Activated effector memory CD4-positive, alpha-beta T cell treated with anti-CD3 and anti-CD28 coated beads, Interleukin-2, amount 50 U/mL, for 16 hours (primary cell): ENCODE measurements at places on chromosomes 6 and 20.

- DNase-seq = no peak
These were observed 52.2 kb downstream of the FKBP1C start for GRCh38 chr6:63263444-63263843.

DNA sequence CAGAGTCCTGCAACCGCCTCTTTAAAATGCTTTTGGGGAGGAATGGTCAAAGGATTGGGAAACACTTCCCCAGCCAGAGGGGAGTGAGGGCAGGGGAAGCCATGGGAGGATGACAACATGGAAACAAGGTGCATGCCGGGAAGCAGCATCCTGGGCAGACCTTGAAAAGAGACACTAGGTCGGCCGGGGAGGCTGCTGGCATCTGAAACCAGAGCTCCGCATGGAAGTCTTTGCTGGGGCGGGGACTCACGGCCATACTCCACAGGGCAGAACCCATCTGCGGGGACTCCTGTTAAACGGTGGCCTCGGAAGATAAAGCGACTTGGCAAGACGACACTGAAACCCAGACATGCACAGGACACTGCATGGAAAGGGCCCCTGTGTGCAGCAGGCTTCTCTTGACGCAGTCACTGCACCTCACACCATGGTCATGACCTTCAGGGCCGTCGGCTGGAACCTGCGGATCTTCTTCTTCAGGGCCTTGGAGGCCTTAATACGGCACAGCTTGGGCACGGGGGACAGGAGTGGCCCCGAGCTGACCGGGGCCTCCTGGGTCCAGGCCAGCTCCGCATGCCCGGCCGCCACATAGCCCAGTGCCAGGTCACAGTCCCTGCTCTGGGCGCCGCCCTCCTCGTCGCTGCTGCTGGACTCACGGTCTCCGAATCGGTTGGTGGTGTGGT, 12.4 kb downstream of the DACT2 start:
- no peak for DNase-seq

GRCh38 chr20:50194831-50195523, 4.3 kb downstream of the CEBPB start:
- no peak for DNase-seq

DNA sequence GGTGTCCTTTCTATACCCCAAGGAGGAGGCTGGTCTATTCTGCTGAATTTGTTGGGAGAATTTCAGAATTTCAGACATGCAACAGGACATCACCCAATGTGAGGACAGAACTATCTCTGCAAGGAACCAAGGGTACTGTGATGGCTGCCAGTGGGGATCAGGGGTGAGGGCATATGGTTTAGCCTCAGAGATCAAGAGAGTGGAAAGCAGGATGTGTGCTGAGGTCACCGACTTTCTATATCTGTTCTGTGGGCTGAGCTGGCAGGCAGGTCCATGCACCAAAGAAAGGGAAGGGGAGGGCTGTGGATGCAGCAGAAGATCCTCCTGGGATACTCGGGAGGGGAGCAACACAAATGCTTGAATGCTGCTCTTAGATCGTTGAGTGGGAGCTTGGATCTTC, 28.8 kb downstream of the MYT1 start:
- DNase-seq = no peak

DNA sequence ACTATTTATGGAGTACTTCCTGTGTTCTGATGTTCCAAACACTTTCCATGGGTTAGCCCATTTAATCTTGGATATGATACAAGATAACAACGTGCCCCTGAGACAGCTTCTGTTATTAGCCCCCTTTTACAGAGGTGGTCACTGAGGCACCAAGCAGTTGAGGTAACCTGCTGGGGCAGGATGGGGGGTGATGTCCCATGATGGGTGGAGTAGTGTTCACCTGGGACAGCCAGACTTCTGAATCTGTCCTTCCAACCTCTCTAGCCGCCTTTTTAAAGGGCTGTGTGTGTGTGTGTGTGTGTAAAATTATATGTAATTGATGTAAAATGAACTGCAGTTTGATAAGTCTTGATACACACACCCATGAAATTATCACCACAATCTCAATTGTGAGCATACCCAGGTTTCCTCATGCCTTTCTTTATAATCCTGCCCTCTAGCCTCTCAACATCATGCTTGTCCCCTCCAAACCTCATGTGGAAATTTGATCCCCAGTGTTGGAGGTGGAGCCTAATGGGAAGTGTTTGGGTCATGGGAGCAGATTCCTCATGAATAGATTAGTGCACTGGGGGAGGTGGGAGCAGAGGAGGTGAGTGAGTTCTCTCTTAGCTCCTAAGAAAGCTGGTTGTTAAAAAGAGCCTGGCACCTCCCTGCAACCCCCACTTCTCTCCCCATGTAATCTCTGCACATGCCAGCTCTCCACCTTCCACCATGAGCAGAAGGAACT, 39.2 kb downstream of the PLAGL2 start:
- peak; percentile 8 for DNase-seq

- DNase-seq = no peak
These were observed 57.8 kb downstream of the IL22RA2 start for GRCh38 chr6:137115658-137116057.

- DNase-seq = no peak
These were observed 55.1 kb upstream of the CEP162 start for GRCh38 chr6:84282550-84282949.

DNA sequence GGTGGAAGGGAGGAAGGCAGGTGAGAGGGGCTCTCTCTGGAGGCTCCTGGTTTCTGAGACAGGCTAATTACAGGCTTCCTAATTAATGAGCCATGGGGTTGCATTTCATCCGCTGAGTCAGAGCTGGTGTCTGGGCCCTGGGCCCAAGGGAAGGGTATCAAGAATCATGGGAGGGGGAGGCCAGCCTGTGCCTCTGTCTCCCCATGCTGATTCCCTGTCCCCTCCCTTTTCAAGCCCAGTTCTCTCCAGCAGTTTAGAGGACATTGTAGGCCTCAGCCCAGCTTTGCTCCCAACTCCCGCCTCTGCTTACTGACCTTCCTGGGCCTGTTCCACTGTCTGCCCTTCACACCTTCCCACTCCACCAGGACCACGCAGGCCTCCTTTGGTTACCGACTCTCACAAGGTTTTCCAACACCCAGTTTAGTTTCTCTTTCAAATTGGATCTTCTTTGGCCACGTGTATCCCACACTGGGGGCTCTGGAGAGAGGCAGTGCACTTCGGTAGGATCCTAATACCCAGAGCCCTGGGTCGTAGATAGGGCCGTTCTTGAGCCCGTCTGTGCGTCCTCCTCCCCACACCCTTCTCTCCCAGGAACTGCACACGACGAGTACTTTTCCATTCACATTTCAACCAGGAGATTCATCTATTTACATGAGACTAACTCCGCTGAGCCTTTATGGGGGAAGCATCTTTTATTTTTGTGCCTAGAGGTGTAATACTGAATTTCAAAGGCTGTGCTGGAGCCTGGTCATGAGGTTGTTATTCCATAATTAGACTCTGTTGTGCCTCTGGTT, 18.2 kb upstream of the AVP start:
- no peak for DNase-seq

- no peak for DNase-seq
These were observed 66.2 kb upstream of the RREB1 start for GRCh38 chr6:7041511-7042026.

DNA sequence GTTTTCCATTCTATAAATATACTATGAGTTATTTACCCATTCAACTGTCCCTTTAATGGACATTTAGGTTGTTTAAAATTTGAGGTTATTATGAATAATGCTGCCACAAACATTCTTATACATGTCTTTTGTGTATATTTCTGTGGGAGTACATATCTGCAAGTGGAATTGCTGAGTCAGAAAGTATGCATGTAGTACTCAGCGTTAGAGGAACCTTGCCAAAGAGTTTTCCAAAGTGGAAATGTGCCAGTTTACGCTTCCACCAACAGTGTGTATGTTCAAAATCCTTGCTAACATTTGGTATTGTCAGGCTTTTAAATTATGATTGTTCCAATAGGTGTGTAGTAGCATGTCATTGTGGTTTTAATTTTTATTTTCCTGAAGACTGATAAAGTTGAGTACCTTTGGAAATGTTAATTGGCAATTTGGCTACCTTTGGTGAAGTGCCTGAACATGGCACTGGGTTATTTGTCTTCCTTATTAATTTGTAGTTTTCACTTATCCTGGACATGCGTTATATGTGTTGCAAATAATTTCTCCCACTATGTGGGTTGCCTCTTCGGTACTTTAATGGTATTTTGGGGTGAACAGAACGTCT, 341.2 kb downstream of the CD83 start:
- DNase-seq = no peak

DNA sequence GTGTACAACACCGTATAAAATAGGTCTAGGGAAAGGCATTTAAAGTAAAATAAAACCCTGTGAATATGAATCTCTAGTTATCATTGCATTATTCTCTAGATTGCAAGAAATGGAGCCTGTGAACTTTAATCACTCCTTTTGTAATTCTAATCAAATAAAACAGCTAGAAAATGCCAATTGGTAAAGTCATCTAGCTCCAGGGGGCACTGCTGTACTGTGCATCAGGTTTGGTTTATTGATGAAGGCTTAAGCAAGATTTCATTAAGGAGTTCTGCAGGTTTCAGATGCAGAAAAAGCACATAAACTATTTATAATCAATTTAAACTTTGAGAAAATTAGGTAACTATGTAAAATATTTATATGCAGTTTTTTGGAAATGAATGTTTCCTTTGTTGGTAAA, 645.0 kb downstream of the PHF3 start:
- DNase-seq = no peak

DNA sequence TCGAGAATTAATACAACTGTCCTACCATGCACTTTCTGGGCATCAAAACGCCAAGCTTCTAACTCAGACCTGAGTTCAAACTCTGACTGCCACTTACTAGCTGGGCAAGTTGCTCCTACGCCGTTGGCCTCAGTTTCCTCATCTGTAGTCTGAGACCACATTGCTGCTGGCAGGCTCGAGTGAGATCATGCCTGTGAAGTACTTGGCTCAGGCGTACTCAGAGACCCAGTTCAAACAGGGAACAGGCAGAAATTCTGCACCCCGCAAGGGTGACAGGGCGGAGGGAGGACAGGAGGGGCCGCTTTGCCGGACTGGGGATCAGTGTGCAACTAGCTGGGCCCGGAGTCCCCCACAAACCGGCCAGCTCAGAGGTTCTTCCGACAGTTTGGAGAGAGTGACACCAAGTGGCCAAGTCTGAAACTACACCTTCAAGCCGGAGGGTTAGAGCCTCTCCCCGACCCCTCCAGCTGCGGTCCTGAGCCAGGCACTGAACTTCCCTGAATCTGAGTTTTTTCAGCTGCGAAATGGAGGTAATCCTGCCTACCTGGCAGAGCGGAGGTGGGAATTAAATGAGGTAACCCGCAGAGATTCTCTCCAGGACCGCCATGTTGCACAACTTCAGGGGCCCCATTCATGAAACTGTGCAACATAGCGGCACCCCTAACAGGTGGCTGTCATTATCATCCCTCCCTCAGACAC, 46.0 kb upstream of the PTPN1 start:
- DNase-seq = peak; percentile 82

DNA sequence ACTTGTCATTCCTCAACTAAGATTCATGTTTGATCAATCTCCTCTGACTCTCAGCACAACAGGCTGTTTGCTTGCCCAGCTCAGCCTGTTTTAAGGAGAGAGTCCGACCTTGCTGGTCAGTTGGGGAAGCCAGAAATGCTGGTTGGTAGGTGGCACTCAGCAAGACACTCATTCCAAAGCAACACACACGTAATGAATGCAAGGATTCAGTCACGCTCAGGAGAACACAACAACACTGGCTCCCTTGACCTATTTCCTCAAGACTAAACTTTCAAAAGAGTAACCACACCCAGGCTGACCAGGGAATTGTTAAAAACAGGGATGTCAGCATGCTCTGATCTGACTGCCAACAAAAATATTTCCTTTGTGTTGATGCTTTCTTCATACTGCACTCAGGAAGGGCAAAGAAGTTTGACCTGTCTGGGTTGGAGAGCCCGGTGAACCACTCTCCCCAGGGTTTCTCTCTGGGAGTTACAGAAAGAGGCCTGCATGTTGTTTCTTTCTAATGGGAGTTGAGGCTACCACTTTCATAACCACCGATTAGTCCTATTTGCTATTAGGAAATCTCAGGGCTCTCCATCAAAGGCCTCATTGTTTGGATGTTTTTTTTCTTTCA, 25.6 kb upstream of the PREP start:
- DNase-seq = no peak
